HT1080 (cell line): ENCODE measurements at places on chromosomes 16 and 17. TPM values are rescaled to one million over a fixed set of nuclear protein-coding genes. Genes with fewer than 3 reads are reported as not detected.

The RHBDL3 gene
- 0.03 and 0.27 TPM in 2 replicates for total RNA-seq

The CDK5R1 gene
- total RNA-seq, result 2.8 and 3.5 TPM in 2 replicates

The PMP22 gene
- 20.8 and 23.6 TPM in 2 replicates for total RNA-seq

The TERB1 gene
- not detected in 2 replicates for total RNA-seq

The VKORC1 gene
- total RNA-seq, result 104 and 114 TPM in 2 replicates

DNA sequence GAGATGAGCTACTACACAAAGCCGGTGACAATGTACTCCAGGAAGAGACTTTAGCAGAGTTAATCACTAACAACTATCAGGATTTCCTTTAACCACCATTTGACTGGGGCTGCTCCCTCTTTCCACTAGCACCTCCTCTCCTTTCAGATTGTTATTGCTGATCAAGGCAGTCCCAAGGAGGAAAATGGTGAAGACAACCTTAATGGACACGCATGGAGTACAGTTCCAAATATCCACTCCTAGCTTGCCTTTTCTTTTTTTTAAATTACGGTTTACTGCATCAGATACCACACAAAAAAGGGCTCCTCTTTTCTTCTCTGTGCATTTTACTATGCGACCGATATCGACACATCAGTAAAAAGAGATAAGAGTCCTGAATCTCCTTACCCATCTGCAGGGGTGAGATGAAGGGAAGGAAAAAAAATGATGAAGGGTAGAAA lies 30.9 kb downstream of the FAM222B start:
- peak; percentile 44 for DNase-seq

DNA sequence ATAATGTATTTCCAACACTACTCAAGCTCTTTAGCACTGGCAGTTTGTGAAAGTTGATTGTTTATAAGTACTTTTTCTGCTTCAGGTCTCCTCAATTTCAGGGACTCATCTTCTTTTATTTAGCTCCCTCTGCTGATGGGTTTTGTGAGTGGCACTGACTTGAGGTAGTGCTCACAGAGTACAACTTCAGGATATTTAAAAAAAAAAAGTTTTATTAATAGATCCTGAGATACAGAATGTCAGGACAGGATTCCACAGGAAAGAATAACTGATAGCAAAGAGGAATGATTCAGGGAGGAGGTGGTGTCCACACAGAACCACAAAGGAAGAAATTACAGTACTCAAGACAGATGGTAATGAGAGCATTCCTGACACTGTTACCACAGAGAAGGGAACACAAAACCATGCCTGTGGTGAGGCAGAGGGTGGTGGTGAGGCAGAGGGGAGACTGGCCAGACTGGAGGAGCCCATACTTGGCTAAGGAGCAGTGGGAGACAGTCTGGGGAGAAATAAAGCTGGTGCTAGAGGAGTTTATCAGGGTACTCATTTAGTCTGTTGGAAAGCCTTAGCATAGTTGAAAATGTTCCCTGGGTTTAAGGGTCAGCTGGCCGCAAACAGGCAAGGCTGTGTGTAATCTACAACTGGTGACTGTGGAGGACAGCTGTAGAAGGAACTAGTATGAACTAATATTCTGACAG lies 63.7 kb downstream of the SPAG9 start:
- peak; percentile 91 for DNase-seq

DNA sequence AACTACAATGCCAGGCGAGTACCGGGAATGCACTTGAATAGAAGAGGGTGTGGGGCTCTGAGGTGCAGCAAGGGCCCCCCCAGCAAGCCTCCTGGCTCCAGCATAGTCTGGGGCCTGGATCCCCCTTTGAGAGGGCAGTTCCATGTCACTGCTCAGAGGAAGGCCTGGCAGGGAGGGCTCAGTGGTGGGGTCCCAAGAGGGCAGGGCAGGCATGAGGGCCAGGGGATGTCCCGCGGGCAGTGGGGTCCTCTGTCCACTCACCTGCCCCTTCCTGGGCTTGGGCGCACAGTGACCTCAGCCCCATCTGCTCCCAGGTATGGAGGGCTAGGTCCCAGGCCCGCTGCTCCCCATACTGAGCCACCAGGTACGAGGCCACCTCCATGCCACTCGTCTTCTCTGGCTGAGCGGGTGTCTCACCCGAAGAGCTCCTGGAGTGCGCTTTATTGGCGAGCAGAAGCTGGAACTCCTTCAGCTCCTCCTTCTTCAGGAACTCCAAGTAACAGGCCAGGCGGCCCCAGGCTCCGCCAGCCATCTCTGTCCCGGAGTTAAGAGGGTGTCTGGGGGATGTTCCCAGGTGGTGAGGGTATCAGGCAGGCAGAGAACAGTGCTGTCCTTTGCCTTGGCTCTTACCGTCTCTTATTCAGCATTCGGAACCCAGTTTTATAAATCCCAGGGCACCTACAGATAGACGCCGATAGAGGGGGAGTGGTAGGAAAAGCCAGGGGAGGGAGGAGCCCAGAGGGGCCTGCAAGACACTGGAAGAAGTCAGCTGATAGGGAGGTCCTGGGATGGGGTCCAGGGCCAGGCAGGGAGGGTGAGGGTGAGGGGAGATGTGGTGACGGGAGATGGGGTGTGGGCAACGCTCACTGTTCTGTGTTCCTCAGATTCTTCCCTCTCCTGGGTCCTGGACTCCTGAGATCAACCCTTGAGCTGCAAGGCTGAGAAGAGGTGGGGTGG lies 605 bp downstream of the NLRP1 start:
- no peak for DNase-seq

DNA sequence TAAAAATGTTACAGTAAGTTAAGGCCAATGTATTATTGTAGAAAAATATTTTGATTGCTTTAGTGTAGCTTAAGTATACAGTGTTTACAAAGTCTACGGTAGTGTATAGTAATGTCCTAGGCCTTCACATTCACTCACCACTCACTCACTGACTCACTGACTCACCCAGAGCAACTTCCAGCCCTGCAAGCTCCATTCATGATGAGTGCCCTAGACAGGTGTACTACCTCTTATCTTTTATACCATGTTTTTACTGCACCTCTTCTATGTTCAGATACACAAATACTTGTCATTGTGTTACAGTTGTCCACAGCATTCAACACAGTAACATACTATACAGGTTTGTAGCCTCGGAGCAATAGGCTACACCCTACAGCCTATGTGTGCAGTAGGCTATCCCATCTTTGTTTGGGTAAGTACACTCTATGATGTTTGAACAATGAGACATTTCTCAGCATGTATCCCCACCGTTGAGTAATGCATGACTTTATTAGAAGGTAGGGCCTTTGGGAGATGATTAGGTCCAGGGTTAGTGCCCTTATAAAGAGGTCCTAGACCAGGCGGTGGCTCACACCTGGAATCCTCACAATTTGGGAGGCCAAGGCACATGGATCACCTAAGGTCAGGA lies 117.8 kb downstream of the SLC39A11 start:
- DNase-seq, result peak; percentile 67
